IMR-90 (cell line): ENCODE measurements at places on chromosomes 1 and 21. TPM values are rescaled to one million over a fixed set of nuclear protein-coding genes. Genes with fewer than 3 reads are reported as not detected.

Gene PIK3CD
- polyA plus RNA-seq = 12.1 and 13.6 TPM in 2 replicates

Gene SLC1A7
- polyA plus RNA-seq = 0.05 and 0.06 TPM in 2 replicates

Gene AMY1C
- not detected in 2 replicates for polyA plus RNA-seq

Gene TPTE
- not detected in 2 replicates for polyA plus RNA-seq

Gene AUNIP
- 2.2 and 2.4 TPM in 2 replicates for polyA plus RNA-seq

Gene C21orf58
- polyA plus RNA-seq = 5.3 and 6.2 TPM in 2 replicates

Gene DIO1
- not detected in 2 replicates for polyA plus RNA-seq

Gene MROH7
- polyA plus RNA-seq = 0.06 TPM in 1 of 2 replicates, not detected in the other

DNA sequence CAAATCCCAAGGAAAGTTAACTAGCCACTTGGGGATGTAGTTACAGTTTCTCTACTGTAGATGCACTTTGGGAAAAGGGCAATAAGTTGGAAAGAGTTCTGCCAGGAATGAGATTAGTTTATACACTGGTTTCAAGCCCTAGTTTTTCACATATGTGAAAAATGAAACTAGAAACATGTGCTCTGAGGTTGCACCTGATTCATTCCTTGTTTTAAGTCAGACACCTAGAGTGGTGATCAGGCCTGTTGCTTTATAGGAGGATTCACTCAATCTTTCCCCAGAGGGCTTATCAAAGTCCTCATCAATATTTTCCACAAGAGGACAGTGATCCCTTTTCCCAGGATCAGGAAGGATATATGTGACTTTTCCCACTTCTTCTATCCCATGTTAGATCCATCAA, 515.9 kb upstream of the PKN2 start:
- H3K27ac ChIP-seq = no peak overlapping the region
- H3K4me1 ChIP-seq = no peaks in the 10 kb centered on the region
- no peak overlapping the region for H3K4me3 ChIP-seq

DNA sequence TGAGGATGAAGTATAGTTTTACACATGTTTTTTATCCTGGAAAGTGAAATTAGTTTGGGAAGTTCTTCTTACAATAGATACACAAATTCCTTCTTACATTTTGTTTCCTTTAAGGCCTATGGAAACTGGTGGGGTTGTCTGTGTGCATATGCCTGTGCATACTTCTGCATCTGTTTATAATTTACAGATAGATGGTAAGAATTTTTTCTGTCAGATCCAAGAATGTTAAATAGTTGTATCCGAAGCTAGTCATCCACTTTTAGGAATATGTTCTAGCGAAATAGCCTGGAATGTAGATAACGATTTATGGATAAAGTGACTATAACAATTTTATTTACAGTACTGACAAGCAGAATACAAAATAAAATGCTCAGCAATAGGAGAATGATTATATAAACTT, 194.1 kb downstream of the ROR1 start:
- peak overlapping the region; percentile 66; the same call in 1 of the 2 replicates for H3K27ac ChIP-seq
- no peaks in the 10 kb centered on the region for H3K36me3 ChIP-seq
- H3K4me3 ChIP-seq = no peak overlapping the region
- DNase-seq = peak; percentile 19
- peaks cover 10% of the 10 kb centered on the region; the same call in 1 of the 2 replicates for H3K4me1 ChIP-seq
- no peaks in the 10 kb centered on the region; the same call in 1 of the 2 replicates for H3K27me3 ChIP-seq

- peaks cover 40% of the 10 kb centered on the region for H3K4me1 ChIP-seq
- H3K27me3 ChIP-seq = no peaks in the 10 kb centered on the region
- H3K36me3 ChIP-seq = no peaks in the 10 kb centered on the region
- no peak for DNase-seq
Observed at GRCh38 chr1:55428231-55428630, 213.1 kb upstream of the USP24 start.

- DNase-seq = peak; percentile 51
- no peaks in the 10 kb centered on the region for H3K27me3 ChIP-seq
Observed at GRCh38 chr1:116066868-116067565, 44.2 kb upstream of the MAB21L3 start.

GRCh38 chr1:176691251-176692228, 228.6 kb downstream of the PAPPA2 start:
- no peak overlapping the region for H3K4me3 ChIP-seq
- H3K4me1 ChIP-seq = no peaks in the 10 kb centered on the region
- H3K27ac ChIP-seq = no peak overlapping the region
- H3K36me3 ChIP-seq = no peaks in the 10 kb centered on the region
- H3K27me3 ChIP-seq = no peaks in the 10 kb centered on the region
- DNase-seq = peak; percentile 43

DNA sequence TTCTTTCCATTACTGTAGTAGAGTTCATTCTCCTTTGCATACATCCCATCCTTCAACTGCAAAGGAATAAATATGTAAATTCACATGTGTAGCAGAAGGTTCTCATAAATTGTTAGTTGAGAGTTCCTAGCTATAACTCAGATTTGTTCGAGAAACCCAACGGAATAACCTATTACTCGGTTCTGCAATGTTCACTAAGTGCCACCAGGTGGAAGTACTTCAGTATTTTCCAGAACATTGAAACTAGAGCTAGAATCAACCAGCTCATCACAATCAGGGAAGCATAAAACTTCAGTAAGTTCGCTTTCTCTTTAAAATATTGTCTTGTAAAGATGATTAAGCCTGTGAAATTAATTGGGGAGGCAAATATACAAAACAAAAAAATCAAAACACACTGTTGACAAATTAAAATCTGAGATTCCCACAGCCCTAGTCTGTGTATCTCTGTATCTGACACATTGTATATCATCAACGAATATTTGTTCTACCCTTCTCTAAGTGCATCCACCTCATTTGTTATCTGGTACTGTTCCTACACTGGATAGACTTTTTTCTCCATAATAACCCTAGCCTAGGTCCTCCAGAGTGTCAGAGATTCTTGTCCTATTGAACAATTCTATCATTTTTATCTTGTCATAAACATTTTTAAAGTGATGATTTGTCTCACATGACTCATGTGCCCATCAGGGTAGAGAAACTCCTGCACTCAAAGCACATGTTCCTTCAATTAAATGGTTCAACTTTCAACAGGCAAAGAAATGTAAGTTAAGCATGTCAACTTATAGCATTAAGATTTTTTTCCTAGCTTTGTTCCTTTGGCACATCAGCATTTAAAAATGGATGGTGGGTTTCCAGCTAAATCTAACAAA, 31.9 kb downstream of the MROH9 start:
- H3K36me3 ChIP-seq = no peaks in the 10 kb centered on the region

GRCh38 chr1:87600854-87601253, 272.2 kb downstream of the LMO4 start:
- DNase-seq = peak; percentile 34
- peaks cover 1% of the 10 kb centered on the region; the same call in 1 of the 2 replicates for H3K4me1 ChIP-seq
- H3K4me3 ChIP-seq = no peak overlapping the region
- no peak overlapping the region for H3K27ac ChIP-seq
- no peaks in the 10 kb centered on the region for H3K27me3 ChIP-seq

- no peak overlapping the region for H3K27ac ChIP-seq
- H3K4me1 ChIP-seq = 0 out of 2 replicates have a peak, but pooled peaks cover 1% of the 10 kb centered on the region
- no peaks in the 10 kb centered on the region for H3K27me3 ChIP-seq
Observed at GRCh38 chr1:71792264-71792663, 490.1 kb downstream of the NEGR1 start.

DNA sequence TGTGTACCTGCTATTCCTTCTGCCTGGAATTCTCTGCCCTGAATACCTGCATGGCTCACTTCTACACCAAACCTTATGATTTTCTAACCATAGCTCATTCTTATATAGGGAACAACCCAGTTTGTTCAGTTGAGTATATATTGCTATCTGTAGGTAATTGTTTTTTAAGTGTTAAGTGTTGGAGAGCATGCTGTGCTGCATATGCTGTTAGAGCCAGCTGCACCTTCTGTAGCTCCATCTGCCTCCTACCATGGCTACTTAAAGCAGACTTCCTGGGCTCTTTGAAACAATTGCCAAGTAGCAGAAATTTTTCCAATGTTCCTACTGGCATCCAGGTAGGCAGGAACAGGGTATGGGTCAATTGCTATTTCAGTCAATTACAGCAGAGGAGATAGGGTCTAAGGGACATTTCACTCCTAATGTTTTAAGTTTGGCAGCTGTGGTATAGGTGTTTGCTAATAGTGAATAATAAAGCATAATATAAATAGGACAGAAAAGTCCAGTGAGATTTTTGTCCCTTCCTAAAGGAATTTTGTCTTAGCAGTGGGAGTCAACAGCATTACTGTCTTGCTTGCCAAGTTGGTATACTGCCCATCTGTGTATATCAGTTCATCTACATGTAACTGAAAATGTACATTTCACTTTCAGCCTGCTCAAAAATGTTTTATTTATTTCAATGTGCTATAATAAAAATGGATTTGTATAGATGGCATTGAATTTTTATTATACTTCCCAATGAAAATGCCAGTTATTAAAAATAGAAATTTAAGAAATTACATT, 34.0 kb upstream of the C1orf115 start:
- DNase-seq = no peak
- H3K27ac ChIP-seq = no peak overlapping the region
- no peak overlapping the region for H3K4me3 ChIP-seq
- no peaks in the 10 kb centered on the region for H3K4me1 ChIP-seq

GRCh38 chr1:55684131-55684650, 469.0 kb upstream of the USP24 start:
- H3K4me3 ChIP-seq = no peak overlapping the region
- no peak for DNase-seq
- no peaks in the 10 kb centered on the region for H3K36me3 ChIP-seq
- H3K4me1 ChIP-seq = peaks cover 4% of the 10 kb centered on the region

DNA sequence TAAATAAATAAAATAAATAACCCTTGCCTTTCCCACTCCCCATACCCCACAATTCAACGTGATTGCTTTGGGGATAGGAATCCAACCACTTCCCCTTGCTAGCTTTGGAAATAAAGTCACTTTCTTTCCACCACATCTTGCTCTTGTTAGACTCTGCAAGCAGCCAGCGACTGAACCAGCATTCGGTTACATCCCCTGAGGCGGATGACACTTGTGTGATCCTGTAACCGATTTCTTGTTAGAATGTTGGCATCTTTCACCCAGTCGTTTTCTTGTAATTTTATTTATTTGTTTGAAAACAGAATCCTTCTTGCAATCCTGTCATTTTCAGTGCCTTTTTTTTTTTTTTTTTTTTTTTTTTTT, 1.6 kb upstream of the IFNGR2 start:
- no peaks in the 10 kb centered on the region for H3K27me3 ChIP-seq
- no peak for DNase-seq
- H3K4me1 ChIP-seq = peaks cover 7% of the 10 kb centered on the region
- peaks cover 4% of the 10 kb centered on the region; the same call in 1 of the 2 replicates for H3K36me3 ChIP-seq

- no peak overlapping the region for H3K27ac ChIP-seq
- no peaks in the 10 kb centered on the region for H3K27me3 ChIP-seq
- H3K36me3 ChIP-seq = peaks cover 72% of the 10 kb centered on the region
- DNase-seq = no peak
- H3K4me1 ChIP-seq = no peaks in the 10 kb centered on the region
- no peak overlapping the region for H3K4me3 ChIP-seq
Observed at GRCh38 chr1:35437200-35437599, 120.0 kb downstream of the KIAA0319L start.

- no peak for DNase-seq
- no peak overlapping the region for H3K27ac ChIP-seq
- no peaks in the 10 kb centered on the region; the same call in 1 of the 2 replicates for H3K27me3 ChIP-seq
- H3K4me3 ChIP-seq = no peak overlapping the region
- H3K36me3 ChIP-seq = no peaks in the 10 kb centered on the region
Observed at GRCh38 chr1:29830383-29830782, 594.1 kb downstream of the PTPRU start.

GRCh38 chr1:182259968-182260367, 131.6 kb downstream of the GLUL start:
- no peak overlapping the region for H3K27ac ChIP-seq
- no peaks in the 10 kb centered on the region for H3K27me3 ChIP-seq
- H3K36me3 ChIP-seq = no peaks in the 10 kb centered on the region
- H3K4me3 ChIP-seq = no peak overlapping the region
- no peaks in the 10 kb centered on the region for H3K4me1 ChIP-seq
- no peak for DNase-seq

GRCh38 chr1:183090391-183091006, 67.3 kb downstream of the LAMC1 start:
- DNase-seq = peak; percentile 82
- H3K27ac ChIP-seq = peak overlapping the region; percentile 68; the same call in 1 of the 2 replicates
- H3K27me3 ChIP-seq = no peaks in the 10 kb centered on the region
- H3K4me3 ChIP-seq = no peak overlapping the region

DNA sequence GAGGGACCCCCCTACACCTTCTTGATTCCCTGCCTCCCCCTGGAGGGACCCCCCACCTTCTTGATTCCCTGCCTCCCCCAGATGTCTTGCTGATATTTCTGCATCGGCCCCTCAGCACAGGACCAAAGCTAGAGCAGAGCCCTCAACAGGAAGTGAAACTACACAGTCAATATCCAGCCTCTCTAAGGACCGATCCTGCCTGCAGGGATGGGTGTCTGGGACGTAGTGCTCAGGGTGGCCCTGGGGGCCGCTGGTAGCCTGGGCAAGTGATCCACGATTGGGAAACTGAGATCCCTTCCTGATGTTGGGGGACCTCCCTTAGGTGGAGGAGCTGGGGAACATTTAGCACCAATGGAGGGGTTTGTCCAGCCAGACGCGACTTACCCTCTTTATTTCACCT, 3.9 kb upstream of the LEFTY2 start:
- H3K27ac ChIP-seq = no peak overlapping the region
- H3K4me1 ChIP-seq = no peaks in the 10 kb centered on the region
- H3K4me3 ChIP-seq = no peak overlapping the region
- no peaks in the 10 kb centered on the region for H3K36me3 ChIP-seq

GRCh38 chr21:42541618-42542017, 28.0 kb downstream of the SLC37A1 start:
- no peaks in the 10 kb centered on the region for H3K4me1 ChIP-seq
- no peak overlapping the region for H3K4me3 ChIP-seq
- H3K27me3 ChIP-seq = peaks cover 12% of the 10 kb centered on the region; the same call in 1 of the 2 replicates
- no peak overlapping the region for H3K27ac ChIP-seq
- no peak for DNase-seq

DNA sequence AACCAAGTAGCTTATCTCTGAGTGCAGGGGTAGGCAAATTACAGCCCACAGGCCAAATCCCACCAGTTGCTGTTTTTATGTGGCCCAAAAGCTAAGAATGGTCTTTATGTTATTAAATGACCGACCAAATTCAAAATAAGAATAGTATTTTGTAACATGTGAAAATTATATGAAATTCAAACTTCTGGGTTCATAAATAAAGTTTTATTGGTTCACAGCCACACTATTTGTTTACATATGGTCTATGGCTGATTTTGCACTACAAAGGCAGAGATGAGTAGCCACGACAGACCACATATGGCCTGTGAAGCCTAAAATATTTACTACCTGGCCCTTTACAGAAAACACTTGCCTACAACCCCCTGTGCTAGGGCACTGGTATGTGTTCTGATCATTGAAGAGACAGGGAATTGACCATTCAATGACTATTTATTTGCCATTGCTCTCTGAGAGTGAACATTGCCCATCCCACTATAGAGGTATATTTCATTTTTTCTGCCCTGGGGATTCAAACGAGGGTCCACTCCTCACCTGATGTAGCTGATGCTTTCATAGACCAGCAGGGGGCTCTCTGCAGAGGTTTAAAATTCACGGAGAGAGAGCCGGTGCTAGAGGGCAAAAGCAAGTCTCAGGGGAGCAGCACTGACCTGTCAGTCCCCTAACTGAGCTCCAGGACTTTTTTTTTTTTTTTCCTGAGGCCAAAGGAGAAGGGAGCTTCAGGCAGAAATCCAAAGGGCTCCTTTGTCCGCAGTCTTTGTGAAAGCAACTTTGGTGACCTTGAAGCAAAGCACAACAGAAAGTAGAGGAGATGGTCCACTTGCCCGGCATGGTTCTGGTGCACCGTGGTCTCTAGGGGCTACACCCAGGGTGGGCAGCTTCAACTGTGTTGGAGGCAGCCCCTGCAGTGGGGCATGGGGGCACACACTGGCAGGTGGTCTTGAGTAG, 7.3 kb upstream of the GNL2 start:
- DNase-seq = peak; percentile 16
- no peak overlapping the region for H3K4me3 ChIP-seq
- H3K4me1 ChIP-seq = peaks cover 3% of the 10 kb centered on the region; the same call in 1 of the 2 replicates
- H3K27ac ChIP-seq = no peak overlapping the region
